ENCODE measurements at places on chromosomes 1 and 21. TPM values are rescaled to one million over a fixed set of nuclear protein-coding genes. Genes with fewer than 3 reads are reported as not detected.

Gene EGLN1
- 23.5 TPM for total RNA-seq

Gene A3GALT2
- not detected for total RNA-seq

Gene MANEAL
- total RNA-seq = 6.9 TPM

Gene F5
- 1.6 TPM for total RNA-seq

Gene GPA33
- total RNA-seq = 0.90 TPM

Gene SRM
- 46.1 TPM for total RNA-seq

Gene AGMAT
- total RNA-seq = not detected

Gene CYP4A22
- not detected for total RNA-seq

Gene RIPK4
- total RNA-seq = 10.9 TPM

Gene VANGL1
- 10.4 TPM for total RNA-seq

Gene ARV1
- total RNA-seq = 19.9 TPM

Gene SLAMF1
- 1.6 TPM for total RNA-seq

Gene THEM4
- 14.0 TPM for total RNA-seq

Gene ADPRS
- 26.9 TPM for total RNA-seq

Gene CSMD2
- 0.67 TPM for total RNA-seq

Gene USH2A
- total RNA-seq = not detected

Gene CYP4Z1
- total RNA-seq = 2.1 TPM

Gene TFF1
- total RNA-seq = not detected

Gene AIM2
- 3.0 TPM for total RNA-seq

Gene PRMT6
- total RNA-seq = 11.1 TPM

Gene CXADR
- 29.0 TPM for total RNA-seq

Gene SPATA21
- total RNA-seq = not detected

Gene CELF3
- not detected for total RNA-seq

Gene HSPA13
- total RNA-seq = 24.9 TPM

Gene LRRC38
- total RNA-seq = 0.17 TPM

Gene PCNX2
- 6.8 TPM for total RNA-seq

Gene TRIM17
- total RNA-seq = 2.6 TPM

Gene CDC42SE1
- 105 TPM for total RNA-seq

Gene C1orf185
- total RNA-seq = not detected

Gene ZNF648
- not detected for total RNA-seq

Gene VWA5B1
- total RNA-seq = 0.09 TPM

Gene C8B
- total RNA-seq = not detected

Gene C1orf226
- total RNA-seq = 7.1 TPM

Gene ROR1
- total RNA-seq = 21.4 TPM

Gene ALX3
- not detected for total RNA-seq

Gene STXBP3
- total RNA-seq = 54.1 TPM

Gene DNAH14
- total RNA-seq = 14.9 TPM

Gene GBP7
- total RNA-seq = 0.32 TPM

Gene FCRL1
- total RNA-seq = 1.4 TPM

Gene EPHB2
- total RNA-seq = 6.0 TPM

Gene EBNA1BP2
- total RNA-seq = 28.1 TPM

Gene TGFBR3
- 55.9 TPM for total RNA-seq

Gene PYHIN1
- 2.6 TPM for total RNA-seq

Gene CHD5
- total RNA-seq = 0.23 TPM

Gene CLIC6
- total RNA-seq = 12.3 TPM

Gene FAM163A
- not detected for total RNA-seq

Gene OR10J4
- not detected for total RNA-seq

Gene IFI44L
- 30.0 TPM for total RNA-seq

Gene MPL
- total RNA-seq = 0.61 TPM

Gene RNU11
- not detected for total RNA-seq

Gene CHRM3
- 5.4 TPM for total RNA-seq

Gene LINGO4
- 0.29 TPM for total RNA-seq

Gene CDCP2
- total RNA-seq = 0.35 TPM

Gene LPAR3
- 3.6 TPM for total RNA-seq

Gene FCRL3
- total RNA-seq = 0.67 TPM

Gene MTMR11
- total RNA-seq = 17.1 TPM
